ENCODE measurements at places on chromosomes 2 and 18.

GRCh38 chr2:220293966-220294365 is 666.5 kb downstream of the SLC4A3 start:
- no peak for DNase-seq

- peak; percentile 22 for DNase-seq
These were observed 26.3 kb downstream of the ACSL3 start for GRCh38 chr2:222887124-222887523.

- no peak for DNase-seq
These were observed 239.1 kb upstream of the SLC14A2 start for GRCh38 chr18:45376193-45376592.

GRCh38 chr18:9682572-9682971 is 25.5 kb upstream of the RAB31 start:
- no peak for DNase-seq

- no peak for DNase-seq
These were observed 657 bp downstream of the SGPP2 start for GRCh38 chr2:222424729-222425671.

DNA sequence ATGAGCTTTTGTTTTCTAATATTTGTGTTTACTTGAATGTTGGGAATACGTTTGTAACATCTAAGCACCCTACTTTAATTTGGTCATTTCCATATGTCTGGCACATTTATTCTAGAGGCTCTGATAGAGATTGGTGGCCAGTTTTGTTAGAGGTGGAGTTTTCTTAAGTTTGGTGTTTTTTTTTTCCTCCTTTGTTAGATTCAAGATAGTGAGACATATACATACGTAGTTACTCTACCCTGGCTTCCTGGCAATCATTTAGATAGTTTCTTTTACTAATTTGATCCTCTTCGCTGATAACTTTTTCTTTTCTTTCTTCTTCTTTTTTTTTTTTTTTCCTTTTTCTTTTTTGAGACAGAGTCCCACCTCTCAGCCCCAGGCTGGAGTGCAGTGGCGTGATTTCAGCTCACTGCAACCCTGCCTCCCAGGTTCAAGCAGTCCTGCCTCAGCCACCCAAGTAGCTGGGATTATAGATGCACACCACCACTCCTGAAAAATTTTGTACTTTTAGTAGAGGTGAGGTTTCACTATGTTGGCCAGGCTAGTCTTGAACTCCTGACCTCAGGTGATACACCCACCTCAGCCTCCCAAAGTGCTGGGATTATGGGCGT is 26.6 kb downstream of the SMCHD1 start:
- no peak for DNase-seq

GRCh38 chr18:75391279-75392225 is 36.0 kb downstream of the SMIM21 start:
- DNase-seq: no peak

DNA sequence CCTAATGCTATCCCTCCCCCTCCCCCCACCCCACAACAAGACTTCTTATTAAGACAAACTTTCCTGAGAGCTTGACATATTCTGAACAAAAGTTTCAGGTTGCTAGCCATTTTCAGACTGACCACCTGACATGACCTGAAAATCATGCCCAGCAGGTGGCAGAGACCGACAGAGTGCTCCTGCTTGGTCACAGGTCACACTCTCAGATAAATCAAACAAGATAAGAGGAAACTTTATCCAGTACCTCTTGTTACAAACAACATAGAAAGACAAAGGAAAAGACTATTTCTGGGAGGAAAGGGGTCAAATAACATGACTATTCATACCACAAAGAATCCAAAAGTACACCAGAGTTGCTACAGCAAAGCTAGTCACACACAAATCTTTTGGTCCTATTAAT is 107.4 kb downstream of the TMEM200C start:
- no peak for DNase-seq

DNA sequence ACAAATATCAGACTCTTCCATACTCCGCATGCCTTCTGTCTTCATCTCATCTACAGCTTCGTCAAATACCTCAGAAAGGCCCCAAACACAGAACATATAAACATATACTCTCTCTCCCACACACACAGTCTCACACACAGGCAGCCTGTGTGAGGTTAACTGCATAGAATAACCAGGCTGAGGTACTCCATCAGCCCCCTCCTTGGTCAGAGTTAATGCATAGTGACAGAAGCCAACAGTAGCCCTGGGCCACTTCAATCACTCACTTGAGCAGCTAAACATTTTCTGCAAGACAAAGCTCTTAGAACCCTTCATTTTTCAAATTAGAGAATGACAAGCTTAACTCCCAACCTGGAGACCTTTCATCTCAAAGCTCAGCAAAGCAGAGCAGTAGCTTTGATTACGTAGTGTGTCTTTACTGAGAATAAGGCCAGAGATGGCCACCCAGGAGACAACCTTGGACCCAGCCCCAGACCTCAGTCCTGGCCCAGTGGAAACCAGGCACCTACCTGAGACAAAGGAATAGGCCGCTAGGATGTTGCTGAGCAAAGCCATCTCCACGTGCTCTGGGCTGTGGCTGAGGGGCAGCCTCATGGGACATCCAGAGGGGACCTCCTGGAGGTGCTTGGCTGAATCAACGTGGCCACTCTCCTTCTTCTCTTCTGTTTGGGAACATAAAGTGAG is 43.0 kb downstream of the EVA1A start:
- DNase-seq: no peak

DNA sequence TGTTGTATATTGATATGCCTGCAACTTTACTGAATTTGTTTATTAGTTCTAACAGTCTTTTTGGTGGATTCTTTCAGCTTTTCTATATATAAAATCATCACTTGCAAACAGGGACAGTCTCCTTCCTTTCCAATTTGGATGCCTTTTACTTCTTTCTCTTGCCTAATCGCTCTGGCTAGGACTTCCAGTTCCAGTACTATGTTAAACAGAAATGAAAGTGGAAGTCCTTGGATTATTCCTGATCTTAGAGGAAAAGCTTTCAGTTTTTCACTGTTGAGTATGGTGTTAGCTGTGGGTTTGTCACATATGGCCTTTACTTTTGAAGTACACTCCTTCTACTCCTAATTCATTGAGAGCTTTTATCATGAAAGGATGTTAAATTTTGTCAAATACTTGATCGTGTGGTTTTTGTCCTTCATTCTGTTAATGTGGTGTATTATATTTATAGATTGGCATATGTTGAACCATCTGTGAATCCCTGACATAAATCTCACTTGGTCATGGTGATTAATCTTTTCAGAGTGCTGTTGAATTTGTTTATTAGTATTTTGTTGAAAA is 52.9 kb downstream of the REL start:
- no peak for DNase-seq

GRCh38 chr18:64095056-64095455 is 53.8 kb downstream of the LINC00305 start:
- DNase-seq: no peak

- no peak for DNase-seq
These were observed 624.9 kb upstream of the FANCL start for GRCh38 chr2:58866040-58866439.

GRCh38 chr2:238169048-238169707 is 10.4 kb downstream of the ERFE start:
- peak; percentile 97 for DNase-seq

DNA sequence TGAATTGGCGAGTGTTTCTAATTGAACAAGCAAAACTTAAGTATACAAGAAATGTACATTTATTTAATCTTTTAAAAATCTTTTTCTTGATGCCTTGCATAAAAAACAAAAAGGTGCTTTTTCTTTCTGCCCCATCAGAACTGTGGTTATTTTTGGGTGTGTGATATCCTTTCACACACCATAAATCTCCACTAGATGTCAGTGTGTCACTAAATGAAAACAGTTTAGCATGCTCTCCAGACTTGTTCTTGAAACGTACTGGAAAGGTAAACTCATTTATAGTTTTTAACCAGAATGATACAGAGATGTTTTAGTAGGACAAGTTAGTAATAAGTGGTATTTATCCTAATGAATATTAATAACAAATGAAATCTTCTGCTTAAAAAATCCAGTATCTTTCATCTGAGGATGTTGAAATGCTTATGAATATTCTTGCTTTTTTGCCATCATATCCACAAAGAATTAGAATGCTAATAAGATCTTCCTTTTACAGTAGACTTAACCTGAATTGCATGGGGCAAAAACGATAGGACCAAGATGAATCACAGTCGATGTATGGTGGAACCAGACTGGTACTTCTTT is 96.8 kb downstream of the UBE2E3 start:
- peak; percentile 60 for DNase-seq

DNA sequence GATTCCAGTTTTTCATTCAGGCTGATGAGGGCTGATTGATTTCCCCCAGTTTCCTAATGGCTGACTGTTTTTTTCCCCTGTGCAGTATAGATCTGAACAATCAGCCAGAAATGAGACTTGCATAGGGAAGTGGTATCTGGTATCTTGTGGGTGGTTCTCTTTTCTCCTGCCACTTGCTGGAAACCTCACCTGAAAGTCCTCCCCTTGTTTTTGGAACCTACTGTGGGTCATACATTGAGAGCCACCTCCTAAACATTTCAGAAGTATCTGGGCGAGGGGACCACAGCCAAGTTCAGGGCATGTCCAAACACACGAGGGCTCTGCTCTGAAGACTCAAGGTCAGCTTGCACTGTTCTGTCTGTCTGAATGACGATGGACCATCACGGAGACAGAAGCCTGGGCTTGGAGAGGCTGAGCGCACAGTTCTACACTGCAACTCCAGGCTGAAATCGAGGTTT is 19.3 kb downstream of the ALPK2 start:
- DNase-seq: no peak

- DNase-seq: peak; percentile 97
These were observed 9.4 kb upstream of the ITGB6 start for GRCh38 chr2:160209516-160209856.

DNA sequence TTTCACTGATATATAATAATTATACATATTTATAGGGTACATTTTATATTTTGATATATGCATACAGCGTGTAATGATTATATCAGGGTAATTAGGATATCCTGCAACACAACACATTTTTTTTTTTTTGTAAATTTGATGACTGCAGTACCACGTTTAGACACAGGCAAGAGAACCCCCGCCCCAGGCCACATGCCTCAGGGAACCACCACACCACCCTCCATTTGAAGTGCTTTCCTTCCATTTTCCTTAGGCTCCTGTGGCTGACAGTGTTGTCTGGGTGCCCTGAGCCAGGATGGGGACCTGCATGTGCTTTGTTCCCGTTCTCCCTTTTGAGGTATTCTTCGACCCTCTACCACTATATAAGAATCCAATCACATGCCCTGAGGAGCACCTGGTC is 161.6 kb upstream of the CTAGE1 start:
- no peak for DNase-seq

DNA sequence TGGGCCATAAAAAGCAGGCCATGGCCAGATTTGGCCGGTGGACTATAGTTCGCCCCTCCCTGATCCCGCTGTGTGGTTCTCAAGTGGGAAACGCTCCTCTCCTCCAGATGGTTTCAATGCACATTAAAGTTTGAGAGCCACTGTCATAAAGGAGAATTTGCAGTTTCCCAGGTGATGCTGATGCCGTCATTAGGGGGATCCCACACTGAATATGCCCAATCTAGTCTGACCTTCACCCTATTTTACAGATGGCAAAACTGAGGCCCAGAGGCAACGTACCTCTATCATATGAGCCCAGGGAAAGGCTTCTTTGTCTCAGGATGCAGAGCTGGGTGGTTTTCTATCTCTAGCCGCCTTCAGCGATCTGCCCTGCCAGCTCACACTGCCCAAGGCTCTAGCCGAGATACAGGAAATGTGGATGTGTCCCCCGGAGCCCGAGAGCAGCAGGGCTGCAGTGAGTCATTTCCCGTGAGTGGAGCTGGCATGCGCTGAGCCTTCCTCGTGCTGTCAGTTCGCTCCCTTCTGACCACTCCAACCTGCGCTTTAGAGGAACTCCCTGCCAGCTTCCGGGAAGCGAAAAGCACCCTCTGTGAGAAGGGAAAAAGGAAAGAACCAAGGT is 116.2 kb downstream of the SMAD7 start:
- DNase-seq: peak; percentile 93

DNA sequence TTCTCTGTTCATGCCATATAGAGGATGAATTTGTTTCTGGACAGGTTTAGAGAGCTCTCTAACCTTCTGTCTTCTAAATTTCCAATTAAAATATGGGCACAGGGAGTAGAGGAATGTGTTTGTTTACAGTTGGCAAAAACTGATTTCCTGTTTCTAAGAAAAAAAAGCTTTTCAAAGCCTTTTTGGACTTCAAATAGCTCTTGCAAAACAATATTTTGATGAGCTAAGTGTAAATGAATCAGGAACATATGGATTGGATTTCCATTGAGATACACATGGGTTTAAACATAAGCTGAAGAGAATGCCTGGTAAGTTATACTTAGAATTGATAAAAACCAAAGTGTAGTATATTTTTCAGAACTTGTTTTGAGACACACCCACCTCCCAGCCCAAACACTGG is 677.5 kb downstream of the NYAP2 start:
- DNase-seq: peak; percentile 27

GRCh38 chr2:113716291-113716690 is 40.2 kb downstream of the SLC35F5 start:
- DNase-seq: peak; percentile 12

DNA sequence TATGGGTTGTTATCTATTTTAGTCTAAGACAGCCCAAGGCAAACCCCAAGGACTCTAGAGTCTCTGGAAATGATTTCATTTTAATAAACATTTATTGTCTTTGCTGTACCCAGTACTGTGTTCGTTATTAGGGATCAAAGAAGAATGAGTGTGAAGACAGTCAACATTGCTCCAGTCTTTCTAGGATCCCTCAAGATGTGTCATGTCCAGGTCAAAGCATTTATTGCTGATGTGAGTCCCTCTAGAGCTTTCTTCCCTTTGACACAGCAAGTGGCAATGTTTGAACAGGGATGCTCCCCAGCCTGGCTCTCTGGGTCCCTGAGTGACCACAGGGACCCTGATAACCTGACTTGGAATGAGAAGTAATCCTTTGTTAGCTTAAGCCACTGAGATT is 123.1 kb upstream of the STK17B start:
- DNase-seq: no peak

GRCh38 chr2:73999881-74000597 is 15.3 kb downstream of the TET3 start:
- DNase-seq: no peak

GRCh38 chr2:237278568-237278967 is 135.4 kb downstream of the COL6A3 start:
- DNase-seq: peak; percentile 81

DNA sequence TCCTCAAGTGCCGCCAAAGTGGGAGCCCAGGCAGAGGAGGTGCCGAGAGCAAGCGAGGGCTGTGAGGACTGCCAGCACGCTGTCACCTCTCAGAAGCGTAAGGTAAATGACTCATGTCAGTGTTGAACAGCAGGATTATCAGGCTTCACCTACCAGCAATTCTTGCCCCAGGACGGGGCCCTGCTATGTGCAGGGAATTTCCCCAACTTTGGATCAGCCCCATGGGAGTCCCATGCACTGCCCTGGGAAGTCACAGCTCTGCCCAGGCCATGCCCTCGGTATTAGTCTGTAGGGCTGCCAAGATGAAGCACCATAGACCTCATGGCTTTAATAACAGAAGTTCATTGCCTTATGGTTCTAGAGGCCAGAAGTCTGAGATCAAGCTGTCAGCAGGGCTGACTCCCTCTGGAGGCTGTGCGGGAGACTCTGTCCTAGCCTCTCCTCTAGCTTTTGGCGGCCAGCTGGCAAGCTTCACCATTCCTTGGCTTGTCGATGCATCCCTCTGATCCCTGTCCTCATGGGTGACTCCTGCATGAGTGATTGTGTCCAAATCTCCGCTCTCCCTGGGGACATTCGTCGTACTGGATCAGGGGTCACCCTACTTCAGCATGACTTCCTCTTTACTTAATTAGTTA is 55.9 kb downstream of the TRPM8 start:
- DNase-seq: no peak

- DNase-seq: no peak
These were observed 259.3 kb downstream of the PTGR3 start for GRCh38 chr18:74949611-74950010.

All from fibroblast of skin of scalp (primary cell).